ENCODE measurements at places on chromosomes 1 and 21.

GRCh38 chr21:37771181-37771580 is 145.1 kb downstream of the KCNJ6 start:
- no peak for DNase-seq

DNA sequence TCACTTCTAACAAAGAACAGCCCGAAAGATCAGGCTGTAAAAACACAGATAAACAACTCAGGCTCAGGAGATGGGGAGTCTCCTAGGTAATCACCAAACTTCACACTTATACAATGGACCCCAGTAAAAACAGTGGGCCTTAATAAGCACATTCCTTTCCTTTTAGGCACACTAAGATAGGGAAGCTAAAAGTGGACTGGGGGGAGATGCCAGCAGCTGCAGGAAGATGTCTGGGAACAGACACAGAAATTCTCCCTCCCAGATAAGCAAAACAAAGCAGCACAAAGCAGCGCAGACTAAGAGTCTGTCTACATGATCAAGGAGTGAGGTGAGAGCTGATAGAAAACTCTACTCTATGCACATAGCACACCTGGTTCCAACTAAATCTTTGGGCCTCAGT is 29.0 kb upstream of the CTBS start:
- no peak for DNase-seq

- no peak for DNase-seq
These were observed 21.2 kb downstream of the PTPN22 start for GRCh38 chr1:113850127-113850796.

GRCh38 chr1:196607981-196608380 is 259 bp downstream of the KCNT2 start:
- no peak for DNase-seq

- DNase-seq: no peak
These were observed 955 bp upstream of the UBE2G2 start for GRCh38 chr21:44802396-44803153.

GRCh38 chr1:240743705-240744104 is 131.8 kb upstream of the GREM2 start:
- DNase-seq: no peak

DNA sequence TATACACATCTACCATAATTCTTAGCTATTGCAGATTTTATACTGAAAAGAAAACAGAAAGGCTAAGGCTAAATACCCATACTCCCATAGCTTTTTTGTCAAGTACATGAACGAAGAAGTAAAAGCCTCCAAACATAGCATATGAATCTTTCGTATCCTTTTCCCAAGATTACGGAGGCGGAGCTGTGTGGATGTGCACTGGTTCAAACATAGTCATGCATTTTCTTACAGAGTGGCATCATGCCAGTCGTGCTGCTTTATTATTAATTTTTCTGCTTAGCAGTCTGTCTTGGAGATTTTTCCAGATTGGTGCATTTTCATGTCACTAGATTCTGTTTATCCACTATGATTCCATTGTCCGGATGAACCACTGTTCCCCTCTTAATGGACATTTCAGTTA is 118.7 kb upstream of the RUNX3 start:
- no peak for DNase-seq

GRCh38 chr1:218588540-218589172 is 243.5 kb downstream of the TGFB2 start:
- DNase-seq: no peak

DNA sequence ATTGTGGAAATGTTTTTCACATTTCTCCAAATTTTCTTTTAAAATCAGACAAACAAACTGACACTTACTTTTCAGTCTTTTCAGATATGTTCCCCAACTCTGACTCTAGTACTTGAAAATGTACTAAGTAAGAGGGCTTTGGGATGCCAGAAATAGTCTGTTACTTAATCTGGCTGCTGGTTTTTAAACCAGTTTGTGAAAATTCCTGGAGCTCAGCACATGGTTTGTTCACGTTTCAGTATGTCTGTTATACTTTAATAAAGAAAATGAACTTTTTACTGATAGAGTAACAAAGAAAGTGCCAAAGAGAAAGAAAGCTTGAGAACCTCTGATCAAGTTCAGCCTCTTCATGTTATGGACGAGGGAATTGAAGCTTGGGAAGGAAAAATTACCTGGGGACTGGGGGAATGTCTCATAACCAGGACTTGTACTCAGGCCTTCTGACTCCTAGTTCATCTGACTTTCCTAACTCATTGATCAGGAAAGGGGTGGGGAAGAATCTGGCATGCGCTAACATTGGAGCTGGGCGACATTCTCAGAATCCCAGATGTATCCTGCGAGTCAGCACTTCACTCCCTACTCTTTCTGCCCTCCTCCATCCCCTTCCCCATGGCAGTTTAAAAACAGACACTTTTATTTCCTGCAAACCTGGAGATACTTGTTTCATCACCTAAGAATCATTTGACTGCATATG is 30.8 kb upstream of the DNAJC6 start:
- no peak for DNase-seq

DNA sequence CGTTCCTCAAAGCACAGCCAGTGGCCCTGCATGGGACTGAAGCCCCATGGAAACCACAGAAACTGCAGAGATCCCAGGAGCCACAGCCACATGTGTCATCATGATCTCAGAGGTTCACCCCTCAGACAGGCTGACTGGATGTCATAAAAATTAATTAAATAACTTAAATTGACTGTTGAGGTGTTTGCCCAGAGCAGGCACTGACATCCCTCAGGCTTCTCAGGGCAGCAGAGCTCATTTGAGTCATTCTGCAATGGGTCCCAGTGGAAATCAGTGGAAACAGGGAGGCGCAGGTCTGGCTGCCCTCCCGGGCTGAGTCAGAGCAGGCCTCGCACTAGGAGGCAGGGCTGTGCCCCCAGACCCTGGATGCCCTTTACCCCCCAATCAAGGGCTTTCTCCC is 135.1 kb downstream of the CDC7 start:
- no peak for DNase-seq

GRCh38 chr1:205430696-205431305 is 8.9 kb upstream of the LEMD1 start:
- DNase-seq: peak; percentile 42

DNA sequence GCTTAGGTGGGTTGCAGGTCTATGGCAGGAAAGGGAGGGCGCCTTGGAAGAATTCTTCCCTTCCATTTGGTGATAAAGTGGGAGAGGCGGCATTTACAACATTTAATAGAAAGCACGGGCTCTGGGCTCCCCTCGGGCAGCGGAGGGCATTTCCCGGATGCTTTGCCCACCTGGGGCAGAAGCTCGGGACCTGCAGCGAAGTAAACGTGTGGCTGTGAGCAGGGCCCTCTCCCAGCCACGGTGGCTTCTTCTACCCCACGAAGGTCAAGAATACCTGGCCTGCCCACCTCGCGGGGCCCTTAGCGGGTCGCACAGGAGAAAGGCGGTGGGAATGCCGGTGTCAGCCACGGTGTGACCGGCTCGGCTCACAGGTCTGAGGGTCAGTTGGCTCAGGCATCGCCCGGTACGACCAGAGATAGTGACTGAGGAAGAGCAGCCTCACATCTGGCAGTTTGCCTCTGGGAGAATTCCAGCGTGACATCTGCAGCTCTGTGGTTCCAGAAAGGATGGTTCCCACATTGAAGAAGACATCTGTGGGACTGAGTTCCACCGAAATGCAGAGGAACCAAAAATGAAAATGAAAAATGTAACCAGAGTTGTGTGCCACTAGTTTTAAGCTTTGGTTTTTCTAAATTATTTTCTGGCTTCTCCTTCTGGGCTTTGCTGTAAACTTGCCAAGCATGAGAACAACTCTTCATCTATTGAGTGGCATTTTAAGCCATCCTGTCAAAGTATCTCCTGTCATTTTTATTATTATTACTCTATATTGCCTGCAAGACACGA is 720 bp upstream of the F3 start:
- DNase-seq: no peak

DNA sequence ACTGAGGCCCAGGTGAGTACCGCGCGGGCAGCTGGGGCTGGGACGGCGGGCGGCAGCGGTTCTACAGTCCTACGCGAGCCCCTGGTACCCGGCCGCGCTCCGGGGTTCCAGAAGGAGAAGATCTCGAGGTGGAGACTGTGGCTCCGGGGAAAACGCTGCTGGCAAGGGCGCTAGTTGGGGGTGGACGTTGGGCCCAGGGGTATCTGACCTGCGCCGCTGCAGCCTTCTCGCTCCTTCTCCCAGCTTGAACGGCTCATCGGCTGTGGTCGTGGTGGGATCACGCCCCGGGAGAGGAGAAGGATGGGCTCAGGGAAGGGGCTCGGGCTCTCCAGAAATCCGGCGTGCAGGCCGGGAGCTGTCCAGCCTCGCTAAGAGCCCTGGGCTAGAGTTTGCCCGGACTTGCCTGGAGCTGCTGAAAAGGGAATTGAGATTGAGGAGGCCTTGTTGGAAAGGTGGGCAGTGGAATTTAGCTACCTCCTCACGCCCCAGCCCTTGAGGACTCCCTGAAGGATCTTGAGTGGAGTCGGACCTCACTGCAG is 1.1 kb upstream of the POU3F1 start:
- no peak for DNase-seq

DNA sequence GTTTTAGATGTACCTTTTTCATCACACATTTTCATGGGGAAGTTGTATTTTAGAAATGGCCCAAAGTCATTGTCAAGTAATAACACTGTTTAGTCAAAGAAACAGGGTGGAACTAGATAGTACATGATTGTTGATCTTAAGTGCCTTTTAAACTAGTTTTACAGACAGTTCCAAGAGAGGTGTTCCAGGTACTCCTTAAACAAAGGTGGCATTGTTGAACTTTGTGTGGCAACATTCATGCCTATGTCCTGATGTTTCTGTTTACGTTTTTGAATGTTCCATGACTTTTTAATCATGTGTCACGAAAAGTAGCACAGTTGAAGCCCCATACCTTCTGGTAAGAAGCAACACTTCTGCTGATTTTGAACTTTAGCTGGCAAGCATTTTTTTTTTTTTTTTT is 9.1 kb upstream of the SH3D21 start:
- no peak for DNase-seq

DNA sequence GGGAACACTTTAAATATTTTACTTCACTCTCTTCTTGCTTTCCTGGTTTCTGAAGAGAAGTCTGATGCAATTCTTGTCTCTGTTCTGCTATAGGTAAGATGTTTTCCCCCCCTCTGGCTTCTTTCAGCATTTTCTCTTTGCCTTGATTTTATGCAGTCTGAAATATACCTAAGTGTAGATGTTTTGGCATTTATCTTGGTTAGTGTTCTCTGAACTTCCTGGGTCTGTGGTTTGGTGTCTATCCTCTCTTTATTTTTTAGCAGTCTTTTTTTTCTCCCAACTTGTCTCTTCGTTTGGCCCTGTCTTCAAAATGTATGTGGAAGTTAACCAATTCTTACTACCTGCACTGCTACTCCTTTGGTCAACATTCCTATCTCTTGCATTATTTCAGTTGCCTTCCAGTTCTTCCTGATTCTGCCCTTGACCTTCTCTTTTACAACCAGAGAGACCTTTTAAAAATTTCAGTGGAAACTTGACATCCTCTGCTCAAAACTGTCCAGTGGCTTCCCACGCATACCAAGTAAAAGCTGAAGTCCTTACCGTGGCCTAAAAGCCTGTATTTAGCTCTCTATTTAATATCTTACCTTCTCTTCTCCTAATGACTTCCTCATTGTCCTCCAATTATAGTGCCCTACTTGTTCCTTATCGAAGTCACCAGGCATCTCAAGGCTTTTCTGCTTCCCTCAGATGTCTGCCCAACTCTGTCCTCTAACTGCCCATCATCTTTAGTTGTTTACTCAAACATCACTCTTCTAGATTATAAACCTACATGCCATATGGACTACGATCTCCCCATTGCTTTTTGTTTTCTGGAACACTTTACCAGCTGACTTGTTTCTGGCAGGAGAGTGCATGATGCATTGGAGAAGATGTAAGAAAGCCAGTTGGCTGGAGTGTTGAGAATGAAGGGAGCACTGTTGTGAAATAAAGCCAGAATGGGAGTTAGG is 40.9 kb downstream of the RAP1A start:
- DNase-seq: no peak

GRCh38 chr1:43671193-43671592 is 21.2 kb downstream of the KDM4A start:
- DNase-seq: no peak

GRCh38 chr1:166999075-166999474 is 10.0 kb downstream of the MAEL start:
- DNase-seq: no peak

GRCh38 chr1:22325531-22326371 is 125.9 kb upstream of the ZBTB40 start:
- no peak for DNase-seq

DNA sequence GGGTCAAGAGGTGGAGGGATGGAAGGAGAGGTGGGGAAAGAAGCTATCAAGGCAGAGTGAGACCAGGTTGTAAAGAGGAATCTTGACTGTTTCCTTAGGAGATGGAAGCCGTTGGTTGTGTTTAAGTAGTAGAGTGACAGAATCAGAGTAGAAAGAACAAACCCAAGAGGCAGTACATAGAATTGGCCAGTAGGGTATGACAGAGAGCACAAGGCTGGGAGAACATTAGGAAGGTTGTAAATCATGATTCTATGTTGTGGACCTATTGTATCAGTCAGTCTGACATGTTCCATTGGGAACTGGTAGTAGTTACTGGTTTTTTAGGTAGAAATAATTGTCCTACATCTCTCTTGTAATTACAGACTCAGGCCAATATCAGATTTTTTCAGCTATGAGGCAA is 486.9 kb upstream of the USP24 start:
- DNase-seq: no peak

GRCh38 chr21:28982637-28983036 is 10.0 kb downstream of the LTN1 start:
- no peak for DNase-seq

DNA sequence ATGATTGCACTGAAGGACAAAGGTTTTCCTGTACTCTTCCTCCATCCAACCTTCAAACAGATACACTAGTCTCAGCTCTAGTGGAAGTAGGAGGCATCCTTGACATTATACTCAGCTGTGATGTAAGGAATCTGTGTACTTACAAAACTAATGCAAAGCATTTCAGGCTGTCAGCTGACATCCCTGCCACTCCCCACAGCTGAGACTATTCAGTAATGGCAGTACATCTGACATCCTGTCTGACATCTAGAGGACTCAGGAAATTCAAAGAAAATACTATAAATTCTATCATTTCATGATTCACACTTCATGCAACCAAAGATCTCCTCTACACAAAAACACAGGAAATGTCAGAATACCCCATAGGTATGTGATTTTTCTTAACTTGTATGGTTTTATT is 325.8 kb downstream of the SMYD3 start:
- no peak for DNase-seq

DNA sequence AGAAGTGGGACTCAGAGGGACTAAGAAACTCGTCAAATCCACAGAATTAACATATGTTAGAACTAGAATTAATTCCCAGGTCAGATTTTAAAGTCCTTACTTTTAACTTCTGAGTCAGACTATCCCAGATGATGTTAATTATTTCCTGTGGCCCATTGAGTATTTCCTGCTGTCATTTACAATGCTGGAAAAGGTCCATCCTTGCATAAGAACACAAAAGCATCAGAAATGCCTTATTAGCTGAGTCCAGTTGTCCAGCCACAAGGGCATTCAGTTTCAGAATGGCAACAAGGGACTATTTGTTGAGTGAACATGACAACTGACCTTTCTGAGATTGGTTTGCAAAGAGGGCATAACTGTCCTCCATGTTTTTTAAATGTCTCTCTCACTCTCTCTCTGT is 16.5 kb upstream of the HIVEP3 start:
- DNase-seq: no peak

- DNase-seq: no peak
These were observed 42.5 kb upstream of the POFUT2 start for GRCh38 chr21:45330075-45330781.
